ENCODE measurements at places on chromosomes 16 and 17.

GRCh38 chr17:48510761-48511604, 19.8 kb downstream of the HOXB1 start:
- DNase-seq: no peak

DNA sequence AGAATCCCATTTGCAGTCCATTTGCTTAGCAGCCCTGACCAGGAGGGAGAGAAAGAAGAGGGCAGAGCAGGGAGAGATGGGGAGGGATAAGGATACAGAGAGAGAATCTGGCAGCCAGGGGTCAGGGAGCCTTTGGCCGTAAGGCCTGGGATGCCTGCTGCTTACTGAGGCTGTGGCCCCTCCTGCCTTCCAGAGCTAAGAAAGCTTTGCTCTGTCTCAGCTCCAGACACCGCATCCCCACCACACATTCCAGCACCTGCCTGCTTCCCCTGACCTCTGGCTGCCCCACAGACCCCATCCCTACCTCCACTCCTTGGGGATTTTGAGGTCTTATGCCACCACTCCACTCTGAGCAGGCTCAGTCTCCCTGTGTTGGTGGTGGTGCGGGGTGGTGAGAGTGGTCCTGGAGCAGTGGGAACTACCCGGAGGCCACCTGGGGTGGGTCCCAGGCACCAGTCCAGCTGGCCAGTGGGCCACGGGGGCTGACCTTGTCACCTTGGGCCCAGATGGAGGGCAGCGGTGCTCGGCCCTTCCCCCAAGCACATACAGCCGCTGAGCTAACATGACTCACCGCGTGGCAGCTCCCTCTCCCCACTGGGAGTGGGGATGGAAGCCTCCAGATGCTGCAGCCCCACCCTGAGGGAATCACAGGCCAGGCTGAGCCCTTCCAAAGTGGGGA, 58.3 kb downstream of the RAI1 start:
- no peak for DNase-seq

DNA sequence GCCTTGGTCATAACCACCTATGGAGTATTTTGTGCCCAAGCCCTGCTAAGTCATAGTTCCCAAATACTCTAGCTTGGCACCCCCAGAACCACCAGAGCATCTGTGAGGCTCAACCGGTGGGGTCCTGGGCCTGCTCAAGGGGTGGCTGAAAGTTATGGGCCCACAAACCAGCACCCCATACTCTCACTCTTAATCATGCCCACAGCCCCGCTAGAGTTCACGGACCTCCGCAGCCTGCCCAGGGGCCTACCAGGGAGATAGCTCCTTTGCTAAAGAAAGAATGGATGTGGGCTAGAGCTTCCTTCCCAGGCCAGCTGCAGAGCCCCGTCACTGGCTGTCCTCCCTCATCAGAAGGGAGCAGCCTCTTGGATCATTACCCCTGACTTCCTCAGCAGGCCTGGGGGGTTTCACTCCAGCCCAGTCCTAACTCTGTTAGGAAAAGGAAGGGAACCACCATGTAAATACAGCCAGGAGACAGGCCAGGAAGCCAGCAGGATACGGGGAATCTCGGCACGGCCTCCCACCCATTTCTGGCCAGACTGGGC, 1.4 kb downstream of the GIT1 start:
- no peak for DNase-seq

DNA sequence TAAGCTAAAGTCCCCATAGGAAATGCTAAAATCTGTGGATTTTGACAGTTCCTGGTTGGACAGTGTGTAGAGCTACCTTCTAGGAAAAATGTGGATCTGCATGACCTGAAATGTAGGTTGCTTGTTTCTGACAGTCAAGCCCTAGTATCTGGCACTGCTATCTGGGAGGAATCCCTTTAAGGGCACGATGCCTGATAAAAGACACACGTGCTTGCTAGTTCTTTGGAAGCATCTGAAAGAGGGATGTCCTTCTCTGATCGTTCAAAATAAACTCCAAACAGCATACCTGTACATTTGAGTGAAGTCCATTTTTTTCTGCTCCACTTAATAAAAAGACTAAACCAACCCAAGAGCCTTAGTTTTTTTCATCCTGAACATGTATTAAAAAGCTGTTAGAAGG, 101.3 kb downstream of the CDK5R1 start:
- no peak for DNase-seq

DNA sequence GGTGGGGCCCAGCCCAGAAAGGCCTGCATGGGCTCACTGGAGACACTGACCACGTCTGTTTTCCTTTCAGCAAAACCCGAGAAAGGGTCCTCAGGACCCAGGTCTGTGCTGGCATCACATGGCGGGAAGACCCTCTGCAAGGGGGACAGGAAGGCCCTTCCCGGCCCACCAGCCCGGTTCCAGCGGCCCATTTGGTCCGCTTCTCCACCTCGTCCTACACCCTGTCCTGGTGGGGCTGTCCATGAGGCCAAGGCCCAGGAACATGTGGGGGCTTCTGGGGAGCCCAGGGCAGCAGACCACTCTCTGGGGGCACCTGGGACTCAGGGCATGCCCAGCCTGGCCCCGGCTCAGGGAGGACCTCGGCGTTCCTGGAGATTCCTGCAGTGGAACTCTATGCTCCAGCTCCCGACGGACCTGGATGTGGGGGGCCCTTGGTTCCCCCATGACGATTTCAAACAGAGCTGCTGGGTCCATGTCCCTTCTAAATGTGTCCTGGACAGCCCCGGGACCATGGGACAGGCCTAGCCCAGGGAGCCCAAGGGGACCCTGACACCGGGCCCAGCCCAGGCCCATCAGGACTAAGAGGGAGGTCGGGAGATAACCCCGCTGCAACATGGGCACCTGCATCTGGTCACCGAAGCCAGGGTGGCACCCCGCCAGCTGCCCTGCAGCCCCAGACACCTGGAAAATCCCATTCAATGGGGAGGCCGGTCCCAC, 26.4 kb upstream of the KSR1 start:
- no peak for DNase-seq

DNA sequence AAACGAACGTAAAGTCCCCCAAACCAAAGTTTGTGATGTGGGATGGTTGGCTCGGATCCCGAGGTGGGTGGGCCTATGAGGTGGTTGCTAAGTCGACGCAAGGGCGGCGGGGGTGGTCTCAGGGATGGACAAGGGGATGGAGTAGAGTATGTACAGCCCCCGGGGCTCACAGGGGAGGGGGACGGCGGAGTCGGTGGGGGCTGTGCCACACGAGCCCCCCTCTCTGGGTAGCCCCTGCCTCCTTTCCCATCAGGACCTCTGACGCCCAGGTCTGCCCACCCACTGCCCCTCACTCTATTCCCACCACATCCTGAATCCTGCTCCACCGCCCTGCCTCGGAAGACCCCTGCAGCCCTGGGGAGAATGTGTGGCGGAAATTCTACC, 15.2 kb downstream of the IL34 start:
- no peak for DNase-seq
